ENCODE measurements at places on chromosomes 6 and 20.

- no peak for DNase-seq
These were observed 24.9 kb downstream of the DSE start for GRCh38 chr6:116395647-116396046.

DNA sequence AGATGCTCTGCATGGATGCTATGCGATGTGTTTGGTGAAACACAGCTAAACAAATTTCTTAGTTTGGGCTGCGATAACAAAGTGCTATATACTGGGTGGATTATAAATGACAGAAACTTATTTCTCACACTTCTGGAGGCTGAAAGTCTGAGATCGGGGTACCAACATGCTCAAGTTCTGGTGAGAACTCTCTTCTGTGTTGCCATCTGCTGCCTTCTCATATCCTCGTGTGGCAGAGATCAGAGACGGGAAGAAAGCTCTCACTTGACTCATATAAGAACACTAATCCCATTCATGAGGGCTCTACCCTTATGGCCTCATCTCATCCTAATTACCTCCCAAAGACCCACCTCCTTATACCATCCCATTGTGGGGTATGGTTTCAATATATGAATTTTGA lies 162.0 kb upstream of the DTNBP1 start:
- DNase-seq, result no peak

- no peak for DNase-seq
These were observed 59.6 kb downstream of the DHX35 start for GRCh38 chr20:39021748-39022147.

- DNase-seq, result no peak
These were observed 82.1 kb downstream of the KCNB1 start for GRCh38 chr20:49400410-49400809.

- no peak for DNase-seq
These were observed 26.5 kb upstream of the SYNDIG1 start for GRCh38 chr20:24442909-24443308.

All from C1 segment of cervical spinal cord (tissue), 14 donors.